ENCODE measurements at places on chromosomes 3 and 15.

- DNase-seq: no peak
These were observed 397.7 kb downstream of the GAP43 start for GRCh38 chr3:116020989-116021388.

DNA sequence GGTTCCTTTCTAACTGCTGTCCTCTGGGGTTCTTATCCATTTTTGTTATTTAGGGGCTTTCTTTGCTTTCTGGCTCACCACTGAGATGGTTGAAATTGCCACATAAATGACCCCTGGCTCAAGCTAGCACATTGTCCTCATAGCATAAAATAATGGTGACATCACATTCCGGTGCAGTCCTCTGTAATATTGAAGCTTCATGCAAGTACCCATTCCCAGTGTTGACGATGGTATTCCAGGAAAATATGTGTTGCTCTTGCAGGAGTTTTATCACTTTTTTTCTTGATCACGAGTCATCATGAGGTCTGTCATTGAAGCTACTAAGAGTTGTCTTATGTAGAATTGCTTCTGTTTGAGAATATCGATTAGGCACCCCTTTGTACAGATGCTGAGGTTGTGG, 56.1 kb downstream of the CRTC3 start:
- no peak for DNase-seq

DNA sequence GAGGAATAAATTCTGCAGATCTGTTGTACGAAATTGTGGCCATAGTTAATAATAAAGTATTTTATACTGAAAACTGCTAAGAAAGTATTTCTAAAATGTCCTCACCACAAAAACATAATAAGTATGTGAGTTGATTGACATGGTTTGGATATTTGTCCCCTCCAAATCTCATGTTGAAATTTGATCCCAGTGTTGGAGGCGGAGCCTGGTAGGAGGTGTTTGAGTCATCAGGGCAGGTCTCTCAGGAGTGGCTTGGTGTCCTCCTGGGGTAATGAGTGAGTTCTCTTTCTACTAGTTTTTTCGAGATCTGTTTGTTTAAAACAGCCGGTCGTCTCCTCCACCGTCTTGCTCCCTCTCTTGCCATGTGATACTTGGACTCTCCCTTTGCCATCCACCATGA, 424.1 kb upstream of the KCNMB2 start:
- DNase-seq: no peak

GRCh38 chr3:143209715-143210059, 90.1 kb downstream of the CHST2 start:
- DNase-seq: no peak

Data from ecto neural progenitor cell (in vitro differentiated cells).